ENCODE measurements at places on chromosomes 11 and 22.

DNA sequence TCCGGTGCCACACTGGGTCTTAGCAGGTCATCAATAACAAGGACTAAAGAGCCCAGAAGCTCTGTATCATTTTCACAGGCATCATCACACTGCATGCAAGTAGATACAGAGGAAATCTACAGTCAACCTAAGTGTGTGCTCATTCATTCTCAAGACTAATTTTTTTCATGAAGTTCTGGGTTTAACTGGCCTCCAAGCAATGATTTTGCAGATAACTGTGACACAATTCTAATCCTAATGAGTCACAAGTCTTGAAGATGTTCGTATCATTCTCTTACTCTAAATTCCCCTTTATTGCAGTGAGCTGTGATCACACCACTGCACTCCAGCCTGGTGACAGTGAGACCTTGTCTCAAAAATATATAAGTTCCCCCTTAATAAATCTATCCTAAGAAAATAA lies 2.5 kb downstream of the OR52W1 start:
- DNase-seq, result no peak

DNA sequence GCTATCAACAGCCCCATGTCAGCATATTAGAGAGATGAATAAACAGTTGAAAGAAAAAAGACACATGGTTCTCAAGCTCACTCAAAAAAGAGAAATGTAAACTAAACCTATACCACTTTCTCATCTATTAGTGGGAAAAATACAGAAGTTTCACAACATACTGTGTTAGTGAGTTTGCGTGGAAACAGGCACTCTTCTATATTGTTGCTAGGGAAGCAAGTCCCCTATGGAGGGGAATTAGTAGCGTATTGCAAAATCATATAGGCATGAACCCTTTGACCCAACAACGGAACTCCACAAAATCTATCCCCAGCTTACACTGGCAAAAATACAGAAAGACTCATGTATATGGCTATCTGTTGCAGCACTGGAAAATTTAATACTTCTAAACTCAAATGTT lies 14.2 kb upstream of the RFPL2 start:
- DNase-seq, result no peak

- no peak for DNase-seq
Measured at GRCh38 chr11:45834298-45834756, 12.9 kb upstream of the CRY2 start.

GRCh38 chr11:95996621-95997235 lies 72.8 kb upstream of the MTMR2 start:
- peak; percentile 56 for DNase-seq

DNA sequence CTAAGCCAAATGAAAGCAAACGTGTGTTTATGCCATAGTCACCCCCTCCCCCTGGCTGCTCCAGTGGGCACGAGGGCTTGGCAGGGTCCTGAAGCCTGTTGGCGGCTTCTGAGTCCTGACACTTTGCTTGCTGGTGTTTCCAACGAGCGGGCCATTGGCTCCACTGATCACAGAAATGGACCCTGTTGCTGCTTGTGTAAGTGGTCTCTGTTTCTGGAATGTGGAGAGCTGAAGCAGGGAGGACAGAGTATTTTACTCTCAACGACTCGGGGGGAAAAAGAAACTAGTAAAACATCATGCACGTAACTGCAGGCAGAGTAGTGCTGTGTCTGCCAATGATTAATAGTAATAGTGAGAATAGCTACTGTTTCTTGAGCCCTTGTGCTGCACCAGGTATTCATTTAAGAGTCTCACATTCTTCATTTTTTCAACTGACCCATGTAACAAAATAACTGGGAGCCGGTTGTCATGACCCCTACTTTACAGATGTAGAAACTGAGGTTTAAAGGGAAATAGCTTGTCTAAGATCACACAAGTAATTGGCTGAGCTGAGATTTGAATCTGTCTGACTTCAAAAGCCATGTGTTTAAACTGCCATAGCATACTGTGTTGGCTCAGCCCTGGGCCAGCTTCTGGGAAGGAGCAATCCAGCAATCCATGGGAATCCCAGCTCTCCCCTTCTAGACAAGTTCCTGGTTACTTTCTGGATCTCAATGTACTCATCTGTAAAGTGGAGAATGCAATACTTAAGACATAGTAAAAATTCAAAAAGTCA lies 526.7 kb downstream of the INSC start:
- DNase-seq, result no peak

DNA sequence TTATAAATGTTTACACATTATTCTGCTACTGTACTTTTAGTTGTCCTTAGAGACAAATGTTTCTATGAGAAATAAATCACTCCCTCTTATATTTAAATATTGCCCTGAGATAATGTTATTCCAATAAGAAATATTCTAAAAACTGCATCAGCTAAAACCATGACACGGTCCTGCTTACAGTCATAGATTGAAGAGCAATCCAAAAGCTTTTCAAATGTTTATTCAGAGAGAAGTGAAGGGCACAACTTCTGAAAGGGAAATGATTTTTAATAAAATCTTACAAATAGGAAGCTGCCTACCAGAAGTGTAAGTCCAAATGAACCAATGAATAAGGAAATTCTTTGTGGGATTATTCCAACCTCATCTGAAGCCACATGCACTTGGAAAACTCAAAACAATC lies 49.2 kb downstream of the STK33 start:
- DNase-seq, result no peak

DNA sequence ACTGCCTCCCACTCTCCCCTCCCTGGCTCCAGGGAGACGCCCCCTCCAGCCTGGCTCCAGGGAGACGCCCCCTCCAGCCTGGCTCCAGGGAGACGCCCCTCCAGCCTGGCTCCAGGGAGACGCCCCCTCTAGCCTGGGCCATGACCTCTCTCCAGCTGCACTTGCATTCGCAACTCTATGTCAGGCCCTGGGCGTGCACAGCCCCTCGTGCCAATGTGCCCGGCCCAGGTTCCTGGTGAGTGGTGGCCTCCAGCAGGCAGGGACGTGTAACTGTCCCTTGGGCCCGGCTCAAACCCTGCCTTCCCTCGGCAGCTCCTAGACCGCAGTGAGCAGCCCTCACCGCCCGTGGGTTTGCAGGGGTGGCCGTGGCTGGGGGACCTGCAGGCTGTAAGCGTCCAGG lies 6.9 kb downstream of the MUC6 start:
- DNase-seq, result no peak

- DNase-seq, result peak; percentile 29
Measured at GRCh38 chr11:82682003-82682751, 51.5 kb downstream of the FAM181B start.

GRCh38 chr11:34595391-34595790 lies 25.5 kb upstream of the EHF start:
- no peak for DNase-seq

GRCh38 chr11:48150213-48150612 lies 66.4 kb upstream of the OR4B1 start:
- DNase-seq, result no peak

DNA sequence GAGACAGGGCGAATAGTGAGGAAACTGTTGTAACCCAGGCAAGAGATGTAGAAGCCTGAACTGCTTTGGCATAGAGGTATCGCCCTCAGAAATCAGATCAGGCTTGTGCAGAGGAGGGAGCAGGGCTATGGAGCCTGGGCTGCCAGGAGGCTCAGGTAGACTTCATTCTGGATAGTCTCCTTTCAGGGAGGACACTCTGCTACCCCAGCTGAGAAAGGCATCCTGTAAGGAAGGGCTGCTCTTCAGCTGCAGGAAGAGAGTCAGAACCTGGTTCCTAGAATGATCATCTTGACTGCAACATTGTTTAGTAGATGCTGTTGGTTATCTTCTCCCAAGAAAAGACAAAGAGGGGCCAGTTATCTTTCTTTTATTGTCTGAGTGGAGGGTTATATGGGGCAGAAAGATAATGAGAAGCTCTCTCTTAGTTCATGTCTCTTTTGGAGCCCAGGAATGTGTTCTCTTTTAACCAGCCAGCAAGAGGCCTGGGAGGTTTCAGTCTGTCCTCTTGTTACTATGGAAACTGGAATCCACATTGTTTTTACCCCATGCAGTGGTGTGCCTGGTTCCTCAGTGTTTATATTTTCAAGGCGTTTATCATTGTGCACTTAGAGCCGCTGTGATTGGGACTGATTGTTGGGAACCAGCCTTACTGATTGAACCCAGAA lies 95.7 kb downstream of the STIM1 start:
- no peak for DNase-seq

- no peak for DNase-seq
Measured at GRCh38 chr11:76205252-76206076, 838 bp downstream of the WNT11 start.

- no peak for DNase-seq
Measured at GRCh38 chr11:10483174-10483573, 28.1 kb downstream of the AMPD3 start.

DNA sequence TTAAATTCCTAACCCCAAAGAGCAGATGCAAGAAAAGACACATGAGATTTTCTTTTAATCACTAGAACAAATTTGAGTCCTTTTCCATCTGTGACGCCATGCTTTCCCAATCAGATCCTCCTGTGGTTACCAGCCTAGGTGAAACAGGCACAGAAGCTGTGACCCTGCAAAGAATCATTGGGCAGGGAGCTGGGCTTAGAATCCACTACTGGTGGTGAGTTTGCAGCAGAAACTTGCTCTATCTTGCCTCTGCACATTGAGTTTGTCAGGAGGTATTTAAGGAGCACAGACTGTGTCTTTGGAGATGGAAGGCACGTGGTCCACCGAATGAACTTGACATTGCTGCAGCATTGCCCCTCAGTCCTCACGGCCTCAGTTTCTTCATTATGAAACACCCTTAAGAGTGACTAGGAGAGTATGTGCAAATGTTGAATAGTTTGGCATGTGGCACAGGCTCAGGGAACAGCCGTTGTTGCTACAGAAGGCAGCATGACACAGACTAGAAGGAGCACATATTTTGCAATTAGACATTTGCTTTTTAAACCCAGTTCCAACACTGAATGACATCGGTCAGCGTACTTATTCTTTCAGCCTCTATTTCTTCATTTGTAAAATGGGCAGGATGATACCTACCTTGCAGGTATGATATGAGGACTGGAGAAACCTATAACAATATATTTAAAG lies 127.6 kb downstream of the DBX1 start:
- DNase-seq, result no peak

DNA sequence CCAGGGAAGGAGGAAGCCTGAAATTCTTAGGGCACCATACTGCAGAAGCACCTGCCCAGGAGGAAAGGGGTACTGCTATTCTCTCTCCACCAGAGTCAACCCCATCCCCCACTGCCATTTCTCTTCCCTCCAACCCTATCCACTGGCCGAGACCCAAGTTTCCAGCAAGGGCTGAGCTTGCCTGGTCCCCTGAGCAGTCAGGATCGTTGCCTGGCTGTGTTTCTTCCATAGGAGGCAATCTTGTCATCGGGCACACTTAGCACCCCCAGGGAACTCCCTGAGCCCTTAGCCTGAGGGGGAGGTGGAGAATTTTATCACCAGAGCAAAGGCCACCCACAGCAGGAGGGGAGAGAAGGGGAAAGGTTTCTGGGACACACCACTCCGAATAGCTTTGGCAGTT lies 115.8 kb upstream of the NECTIN1 start:
- DNase-seq, result no peak

GRCh38 chr11:37972691-37973090 lies 1374.7 kb upstream of the RAG2 start:
- no peak for DNase-seq

GRCh38 chr11:66727282-66728037 lies 1.6 kb downstream of the SPTBN2 start:
- no peak for DNase-seq

DNA sequence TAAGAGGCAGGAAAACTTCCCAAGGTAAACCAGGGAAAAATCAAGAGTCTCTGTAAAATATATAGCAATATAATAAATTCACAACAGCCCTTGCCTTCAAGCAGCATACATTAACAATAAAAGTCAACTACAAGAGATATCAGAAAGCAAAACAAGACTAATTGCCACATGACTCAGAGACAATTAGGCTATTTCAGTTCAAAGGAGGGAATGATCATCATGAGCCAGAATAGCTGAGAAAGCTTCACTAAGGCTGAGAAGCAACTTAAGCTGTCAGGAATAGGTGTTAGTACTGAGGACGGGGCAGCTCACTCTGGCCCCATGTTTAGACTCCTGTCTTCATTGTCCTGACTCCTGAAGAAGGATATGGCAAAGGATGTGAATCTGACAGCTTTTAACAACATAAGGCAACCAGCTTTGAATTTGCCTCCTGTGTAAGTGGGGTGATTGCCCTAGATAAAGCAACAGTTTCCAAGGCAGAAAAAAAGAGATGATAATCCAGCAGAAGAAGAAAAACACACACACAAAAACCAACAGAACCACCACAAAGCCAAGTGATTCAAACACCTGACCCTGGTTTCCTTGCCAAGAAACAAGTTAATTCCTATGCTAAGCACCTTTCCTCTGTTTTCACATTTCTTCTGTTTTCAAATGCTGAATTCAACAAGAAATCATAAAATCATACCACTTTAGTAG lies 60.8 kb downstream of the SIK3 start:
- DNase-seq, result no peak

DNA sequence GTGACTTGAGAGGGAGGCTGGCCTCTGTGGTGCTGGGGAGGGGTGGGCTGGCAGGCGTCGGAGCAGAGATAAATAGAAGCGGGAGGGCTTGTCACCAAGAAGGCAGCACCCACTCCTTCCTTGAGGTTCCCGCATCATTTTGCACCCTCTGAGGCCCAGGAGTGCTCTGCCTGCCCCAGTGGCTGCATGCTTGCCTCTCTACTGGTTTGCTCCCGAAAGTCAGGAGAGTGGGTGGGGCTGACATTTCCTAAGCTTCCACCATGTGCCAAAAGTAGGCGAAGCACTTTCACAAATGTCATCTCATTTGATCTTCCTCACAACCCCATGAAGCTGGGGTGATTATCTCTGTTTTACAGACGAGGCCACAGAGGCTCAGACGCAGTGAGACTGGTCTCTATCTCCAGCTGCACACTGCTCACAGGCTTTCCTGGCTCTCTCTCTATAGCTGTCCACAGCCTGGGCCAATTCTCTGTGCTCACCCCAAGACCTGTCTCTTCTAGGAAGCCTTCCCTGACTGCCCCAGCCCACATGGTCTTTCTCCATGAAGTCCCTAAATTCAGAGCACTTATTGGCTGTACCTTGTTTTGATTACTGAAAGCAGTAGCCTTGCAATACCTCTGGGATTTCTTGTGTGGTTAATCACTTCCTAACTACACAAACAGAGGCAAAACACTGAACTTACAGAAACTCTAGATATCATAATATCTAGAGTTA lies 2.6 kb upstream of the UCP3 start:
- no peak for DNase-seq

DNA sequence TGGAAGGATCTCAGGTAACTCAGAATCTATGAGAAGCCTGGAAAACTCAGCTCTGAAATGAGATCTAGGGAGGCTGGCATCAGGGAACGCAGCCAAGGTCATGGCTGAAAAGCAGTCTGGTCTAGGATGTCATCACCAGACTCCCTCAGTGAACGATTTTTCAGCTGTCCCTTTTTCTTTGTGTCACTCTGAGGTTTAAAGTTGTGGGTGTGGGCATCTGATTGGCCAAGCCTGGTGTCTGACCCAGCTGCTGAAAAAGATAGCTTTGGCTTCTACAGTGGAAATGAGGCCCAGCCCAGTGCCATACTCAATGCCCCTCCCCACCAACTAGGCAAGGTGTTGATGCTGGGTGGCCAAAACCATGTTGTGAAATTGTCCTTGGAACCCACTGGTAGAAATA lies 14.5 kb downstream of the RPS3 start:
- no peak for DNase-seq
